ENCODE measurements at places on chromosomes 6 and 20.

GRCh38 chr6:136566007-136566487 lies 15.8 kb upstream of the MAP7 start:
- no peak for DNase-seq

- DNase-seq = no peak
Observed at GRCh38 chr6:13152764-13153163, 175.6 kb downstream of the TBC1D7 start.

DNA sequence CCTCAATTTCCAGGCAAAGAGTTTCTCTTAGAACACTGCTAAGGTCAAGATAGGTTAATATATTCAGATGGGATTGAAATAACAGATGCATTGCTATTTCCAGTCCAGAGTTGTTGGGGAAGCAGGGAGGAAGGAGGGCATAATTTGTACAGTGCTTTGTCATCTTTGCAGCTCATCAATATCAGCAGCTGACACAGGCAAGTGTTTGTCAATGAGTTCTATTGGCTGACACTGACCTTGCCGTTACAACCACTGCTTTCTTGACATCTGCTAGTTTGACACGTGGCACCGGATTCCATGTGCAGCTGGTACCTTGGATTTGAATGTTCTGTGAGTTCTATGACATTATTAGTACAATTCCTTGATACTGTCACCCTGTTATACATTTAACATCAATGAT lies 28.0 kb upstream of the MLIP start:
- DNase-seq = no peak

DNA sequence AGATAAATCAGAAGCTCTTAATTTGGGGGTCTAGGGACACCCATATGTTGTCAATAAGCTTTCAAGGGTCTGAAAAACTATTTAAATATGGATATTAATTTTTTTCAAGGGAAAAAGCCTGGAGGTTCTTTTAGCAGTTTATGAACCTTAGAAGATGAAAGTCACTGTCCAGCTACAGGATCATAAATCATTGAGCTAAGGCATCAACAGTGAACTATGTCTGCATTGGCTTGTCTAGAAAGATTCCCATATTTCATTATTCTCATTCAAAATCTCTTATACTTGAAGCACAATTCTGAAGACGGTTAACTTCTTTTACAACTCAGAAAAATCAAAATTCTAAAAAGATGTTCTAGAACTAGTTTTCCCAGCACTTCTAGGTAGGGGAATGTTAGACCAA lies 34.9 kb upstream of the SNX9 start:
- DNase-seq = no peak

DNA sequence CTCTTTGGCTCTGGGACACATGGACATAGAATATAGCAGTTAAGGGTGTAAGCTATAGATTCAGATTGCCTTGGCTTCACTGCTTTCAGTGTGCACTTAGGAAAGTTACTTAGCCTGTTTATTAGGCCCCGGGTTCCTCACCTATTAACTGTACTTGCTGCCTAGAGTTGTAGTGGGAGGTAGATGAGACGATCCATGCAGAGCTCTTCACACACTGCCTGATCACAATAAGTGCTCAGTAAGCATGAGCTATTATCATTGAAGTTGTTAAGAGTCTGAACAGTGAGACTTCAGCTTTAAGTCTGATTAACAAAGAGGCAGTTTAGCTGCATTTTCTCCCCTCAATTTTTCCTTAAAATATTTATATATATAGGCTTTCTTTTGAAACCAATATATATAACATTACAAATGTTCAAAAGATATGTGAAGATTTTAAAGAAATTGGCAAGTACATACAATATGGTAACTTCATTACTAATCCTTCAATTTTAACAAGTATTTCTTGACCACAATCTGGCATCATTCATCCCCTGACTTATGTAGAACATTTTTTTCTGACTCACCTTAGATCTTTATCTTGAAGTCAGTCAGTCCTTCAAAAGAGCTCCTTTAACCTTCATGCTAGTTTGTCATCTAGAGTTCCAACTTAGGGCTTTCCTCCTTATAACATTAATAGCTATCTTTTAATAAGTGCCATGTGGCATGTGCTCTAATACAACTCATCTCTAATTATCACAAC lies 20.5 kb upstream of the SUPT3H start:
- DNase-seq = no peak

GRCh38 chr20:47454298-47455132 lies 47.2 kb upstream of the NCOA3 start:
- no peak for DNase-seq

- no peak for DNase-seq
Observed at GRCh38 chr6:133584823-133585222, 304.1 kb upstream of the TCF21 start.

DNA sequence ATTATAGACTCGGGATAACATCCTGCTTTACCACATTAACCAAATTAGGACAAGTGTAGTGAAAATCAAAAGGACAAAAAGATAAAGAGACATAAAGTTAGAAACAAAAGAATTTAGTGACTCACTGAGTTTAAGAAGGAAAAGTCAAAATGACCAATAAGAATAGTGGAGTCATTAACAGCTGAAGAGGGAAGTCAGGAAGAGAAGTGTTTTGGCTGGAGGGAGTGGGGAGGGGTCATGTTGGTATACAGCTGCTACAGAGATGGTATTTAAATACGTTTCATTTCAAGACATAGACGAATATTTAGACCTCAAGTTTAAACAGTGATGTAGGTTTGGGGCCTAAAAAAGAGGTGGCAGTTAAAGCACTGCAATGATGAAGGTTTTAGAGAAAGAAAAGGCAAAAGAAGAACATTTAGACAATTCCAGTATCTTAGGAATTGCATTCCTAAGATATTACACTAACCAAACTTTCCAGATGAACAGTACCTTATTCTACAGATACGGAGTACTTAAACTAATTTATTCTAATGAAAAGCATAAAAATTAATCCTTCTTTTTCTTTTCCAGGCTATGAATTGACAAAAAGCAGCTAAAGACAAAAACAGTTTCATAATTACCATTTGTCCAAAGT lies 10.6 kb downstream of the FKBP5 start:
- DNase-seq = no peak

GRCh38 chr6:28683945-28684538 lies 158.4 kb downstream of the GPX5 start:
- DNase-seq = no peak

- no peak for DNase-seq
Observed at GRCh38 chr6:125829433-125829832, 38.7 kb downstream of the NCOA7 start.

GRCh38 chr20:48277266-48277665 lies 492.0 kb upstream of the SULF2 start:
- DNase-seq = no peak

GRCh38 chr6:42017021-42017643 lies 33.2 kb upstream of the TAF8 start:
- DNase-seq = peak; percentile 64

GRCh38 chr6:7832904-7833750 lies 77.5 kb downstream of the TXNDC5 start:
- DNase-seq = no peak

DNA sequence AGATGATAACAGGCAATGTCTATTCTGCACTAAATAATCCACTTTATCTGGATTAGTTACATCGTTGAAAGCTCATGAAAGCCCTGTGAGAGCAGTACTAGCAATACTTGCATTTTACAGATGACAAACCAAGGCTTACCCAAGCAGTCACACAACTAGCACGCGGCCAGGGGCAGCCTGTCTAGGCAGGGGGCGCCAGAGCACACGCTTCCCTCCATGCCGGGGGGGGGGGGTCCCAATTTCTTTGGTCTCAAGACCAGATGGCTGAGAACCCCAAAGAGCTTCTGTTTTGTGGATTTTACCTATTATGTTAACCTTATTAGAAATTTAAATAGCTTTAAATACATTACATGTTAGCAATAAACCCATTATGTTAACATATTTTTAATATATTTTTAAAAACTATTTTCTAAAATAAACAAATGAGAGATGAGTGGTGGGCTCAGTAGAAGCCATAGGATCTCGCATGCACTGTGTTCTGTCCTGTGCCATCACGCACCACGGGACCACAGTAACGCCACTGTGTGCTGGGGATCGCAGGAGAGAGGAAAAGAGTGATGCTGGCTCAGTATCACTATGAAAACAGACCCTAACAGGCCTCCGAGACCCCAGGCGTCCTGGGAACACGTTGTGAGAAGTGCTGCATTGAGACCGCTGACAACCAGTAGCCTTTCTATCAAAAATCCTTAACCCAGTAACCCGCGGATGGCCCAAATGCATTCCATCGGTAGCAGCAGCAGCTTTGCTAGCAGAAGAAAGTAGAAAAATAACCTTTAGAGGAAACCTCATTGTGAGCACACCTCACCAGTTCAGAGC lies 5.3 kb upstream of the PRR18 start:
- peak; percentile 43 for DNase-seq

GRCh38 chr6:169845426-169846285 lies 94.2 kb downstream of the ERMARD start:
- no peak for DNase-seq

GRCh38 chr6:110979565-110980101 lies 2.2 kb upstream of the RPF2 start:
- no peak for DNase-seq

DNA sequence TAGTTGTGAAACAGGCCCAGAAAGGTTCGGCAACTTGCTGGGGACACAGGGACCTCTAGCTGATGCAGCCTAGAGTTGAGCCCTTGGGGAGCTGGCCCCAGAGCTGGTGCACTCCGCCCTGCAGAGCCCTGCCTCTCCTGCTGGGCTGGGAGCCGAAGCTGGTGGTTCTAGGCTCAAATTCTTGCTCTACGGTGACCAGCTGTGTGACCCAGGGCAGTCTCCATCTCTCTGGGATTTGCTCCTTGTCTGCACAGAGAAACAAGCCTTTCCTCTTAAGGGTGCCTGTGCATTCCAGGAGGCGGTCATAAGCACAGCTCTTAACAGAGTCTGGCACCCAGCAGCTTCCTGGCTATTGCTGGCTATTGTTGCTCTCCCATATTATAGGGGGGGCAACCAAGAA lies 47.4 kb downstream of the RBM38 start:
- no peak for DNase-seq

GRCh38 chr6:122422614-122423267 lies 23.3 kb downstream of the HSF2 start:
- no peak for DNase-seq

DNA sequence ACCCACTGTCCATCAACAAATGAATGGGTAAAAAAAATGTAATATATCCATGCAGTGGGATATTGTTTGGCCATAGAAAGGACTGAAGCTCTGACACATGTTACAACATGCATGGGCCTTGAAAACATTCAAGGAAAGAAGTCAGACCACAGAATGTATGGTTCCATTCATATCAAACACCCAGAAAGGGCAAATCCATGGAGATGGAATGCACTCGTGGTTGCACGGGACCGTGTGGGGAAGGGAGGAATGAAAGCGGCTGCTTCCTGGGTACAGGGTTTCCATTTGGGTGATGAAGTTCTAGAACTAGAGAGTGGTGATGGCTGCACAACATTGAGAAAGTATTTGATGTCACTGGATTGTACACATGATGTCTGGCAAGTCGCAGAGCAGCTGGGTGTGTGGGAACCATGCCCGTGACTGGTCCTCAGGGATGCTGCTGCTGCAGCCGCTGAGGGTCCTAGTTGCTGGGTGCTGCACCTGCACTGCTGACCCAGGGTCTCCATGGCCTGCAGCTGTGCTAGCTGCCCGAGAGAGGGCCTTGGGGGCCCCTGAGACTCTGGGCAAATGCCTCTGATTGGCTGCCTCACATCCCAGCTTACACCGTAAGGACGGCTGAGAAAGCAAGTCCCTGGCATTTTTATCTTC lies 220.3 kb downstream of the NRN1 start:
- DNase-seq = no peak

- DNase-seq = no peak
Observed at GRCh38 chr6:36856277-36856676, 17.0 kb upstream of the CPNE5 start.

DNA sequence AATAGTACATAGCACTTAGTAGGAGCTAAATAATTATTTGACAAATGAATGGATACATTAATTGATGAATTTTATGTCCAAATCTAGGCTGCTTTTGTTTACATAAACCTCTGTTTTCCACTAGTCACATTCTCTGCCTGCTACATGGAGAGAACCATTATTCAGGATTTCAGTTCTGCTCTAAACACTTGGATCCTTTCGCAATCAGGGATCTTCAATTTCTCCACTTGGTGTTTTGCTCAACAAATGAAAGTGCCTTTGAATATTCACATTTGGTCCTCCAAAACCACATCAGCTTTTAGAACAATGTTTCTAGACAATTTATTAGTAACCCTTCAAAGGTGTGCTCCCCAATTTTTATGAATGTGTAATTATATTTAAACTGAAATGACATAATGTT lies 30.6 kb upstream of the HLA-DQB1 start:
- no peak for DNase-seq

GRCh38 chr6:7073082-7073820 lies 34.5 kb upstream of the RREB1 start:
- DNase-seq = no peak

DNA sequence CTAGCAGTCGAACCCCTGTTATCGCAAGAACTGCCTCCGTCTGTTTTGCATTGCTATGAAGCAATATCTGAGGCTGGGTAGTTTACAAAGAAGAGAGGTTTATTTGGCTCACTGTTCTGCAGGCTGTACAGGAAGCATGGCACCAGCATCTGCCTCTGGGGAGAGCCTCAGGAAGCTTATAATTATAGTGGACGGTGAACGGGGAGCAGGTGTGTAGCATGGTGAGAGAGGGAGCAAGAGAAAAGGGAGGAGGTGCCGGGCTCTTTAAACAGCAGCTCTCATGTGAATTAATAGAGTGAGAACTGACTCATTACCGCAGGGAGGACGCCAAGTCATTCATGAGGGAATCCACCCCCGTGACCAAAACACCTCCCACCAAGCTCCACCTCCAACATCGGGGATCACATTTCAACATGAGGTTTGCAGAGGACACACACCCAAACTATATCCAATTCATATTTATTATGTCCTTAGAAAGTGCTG lies 172.6 kb upstream of the KCNG1 start:
- peak; percentile 17 for DNase-seq

GRCh38 chr6:49541210-49541724 lies 9.2 kb upstream of the C6orf141 start:
- no peak for DNase-seq

DNA sequence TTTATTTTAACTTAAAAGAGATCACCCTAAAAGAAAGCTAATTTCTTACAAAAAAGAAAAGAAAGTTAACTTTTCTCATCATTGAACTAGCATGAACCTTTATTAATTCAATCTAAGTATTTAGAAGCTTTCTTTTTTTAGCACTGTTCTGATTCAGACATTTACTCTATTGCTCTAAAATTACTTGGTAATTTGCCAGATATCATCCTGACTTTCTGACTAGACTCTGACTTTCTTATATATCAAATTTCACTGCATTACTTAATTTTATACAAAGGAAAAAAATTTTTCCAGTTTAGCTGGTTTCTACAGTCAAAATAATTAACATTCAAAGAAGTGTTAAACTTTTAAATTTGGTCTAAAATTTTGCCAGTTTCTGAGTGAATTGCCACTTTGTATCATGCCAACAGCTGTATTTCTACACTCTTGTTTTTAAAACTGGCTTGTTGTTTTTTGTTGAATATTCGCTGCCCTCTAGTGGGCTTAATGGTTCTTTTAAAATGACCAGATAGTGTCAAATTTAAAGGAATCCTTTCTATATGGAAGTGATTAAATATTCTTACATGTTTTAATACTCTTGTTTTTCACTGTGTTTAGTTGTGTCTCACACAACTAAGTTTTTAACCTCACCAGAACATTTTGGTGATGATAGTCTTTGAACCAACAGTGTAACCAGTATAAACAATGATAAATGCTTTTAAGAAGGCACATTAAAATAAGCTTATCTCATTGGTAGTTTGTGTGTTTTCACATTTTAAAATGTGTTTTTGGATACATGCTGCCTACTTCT lies 102.0 kb downstream of the POPDC3 start:
- DNase-seq = no peak

GRCh38 chr6:42520786-42521607 lies 42.8 kb upstream of the UBR2 start:
- DNase-seq = peak; percentile 33
